ENCODE measurements at places on chromosomes 16 and 17.
A peak's percentile ranks its signal among the peaks of the same experiment; 100 is the strongest.

DNA sequence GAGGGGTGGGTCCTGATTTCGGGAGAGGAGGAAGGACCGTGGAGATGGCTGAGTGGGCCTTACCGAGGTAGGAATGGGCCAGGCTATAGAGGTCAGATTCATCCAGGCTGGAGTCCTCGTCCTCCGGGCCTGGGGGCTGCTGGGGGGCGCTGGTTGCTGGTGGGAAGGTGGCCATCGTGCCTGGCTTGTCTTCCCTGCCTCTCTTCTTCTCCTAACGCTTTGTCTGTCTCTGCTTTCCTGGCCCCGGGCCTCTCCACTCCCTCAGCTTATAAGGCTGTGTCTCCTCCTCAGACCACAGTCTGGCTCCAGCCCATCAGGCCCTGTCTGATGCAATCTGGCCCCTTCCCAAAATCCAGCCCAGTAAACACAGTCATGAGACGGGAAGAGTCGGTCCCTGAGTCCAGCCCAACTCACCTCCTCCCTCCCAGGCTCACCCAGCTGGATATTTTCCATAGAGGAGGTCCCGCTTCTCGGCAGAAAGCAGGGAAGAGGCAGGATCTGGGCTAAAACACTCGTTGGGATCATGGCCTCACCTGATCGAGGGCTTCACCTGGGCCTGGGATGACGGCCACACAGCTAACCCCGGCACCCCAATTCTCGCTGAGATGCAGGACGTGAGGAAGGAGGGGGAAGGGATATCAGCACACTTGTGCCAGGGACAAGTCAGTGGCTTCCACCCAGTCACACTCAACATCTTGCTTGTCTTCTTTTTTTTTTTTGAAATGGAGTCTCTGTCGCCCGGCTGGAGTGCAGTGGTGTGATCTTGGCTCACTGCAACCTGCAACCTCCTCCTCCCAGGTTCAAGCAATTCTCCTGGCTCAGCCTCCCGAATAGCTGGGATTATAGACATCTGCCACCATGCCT, at the start of gene NUPR1:
TSS of gene NUPR1 (minus strand) at position 242 of the 864 bp plus-strand sequence. CDS start at position 175, 67 bp downstream.
- no peaks in the 10 kb centered on the region for H3K27me3 ChIP-seq
- DNase-seq = no peak
- no peaks in the 10 kb centered on the region for H3K36me3 ChIP-seq
- no peak within 1 kb of the TSS for H3K4me3 ChIP-seq
- H3K27ac ChIP-seq = no peak within 1 kb of the TSS

GRCh38 chr17:75783069-75783783, 1.4 kb upstream of the UNK start:
- peak overlapping the region; percentile 100 for H3K27ac ChIP-seq
- no peak for DNase-seq
- peaks cover 2% of the 10 kb centered on the region for H3K27me3 ChIP-seq
- H3K4me1 ChIP-seq = peaks cover 32% of the 10 kb centered on the region
- H3K36me3 ChIP-seq = peaks cover 28% of the 10 kb centered on the region

- H3K36me3 ChIP-seq = no peaks in the 10 kb centered on the region
- H3K27ac ChIP-seq = no peak overlapping the region
- H3K4me3 ChIP-seq = no peak overlapping the region
- DNase-seq = no peak
- H3K4me1 ChIP-seq = no peaks in the 10 kb centered on the region
These were observed 24.0 kb upstream of the PHB1 start for GRCh38 chr17:49438436-49439278.

DNA sequence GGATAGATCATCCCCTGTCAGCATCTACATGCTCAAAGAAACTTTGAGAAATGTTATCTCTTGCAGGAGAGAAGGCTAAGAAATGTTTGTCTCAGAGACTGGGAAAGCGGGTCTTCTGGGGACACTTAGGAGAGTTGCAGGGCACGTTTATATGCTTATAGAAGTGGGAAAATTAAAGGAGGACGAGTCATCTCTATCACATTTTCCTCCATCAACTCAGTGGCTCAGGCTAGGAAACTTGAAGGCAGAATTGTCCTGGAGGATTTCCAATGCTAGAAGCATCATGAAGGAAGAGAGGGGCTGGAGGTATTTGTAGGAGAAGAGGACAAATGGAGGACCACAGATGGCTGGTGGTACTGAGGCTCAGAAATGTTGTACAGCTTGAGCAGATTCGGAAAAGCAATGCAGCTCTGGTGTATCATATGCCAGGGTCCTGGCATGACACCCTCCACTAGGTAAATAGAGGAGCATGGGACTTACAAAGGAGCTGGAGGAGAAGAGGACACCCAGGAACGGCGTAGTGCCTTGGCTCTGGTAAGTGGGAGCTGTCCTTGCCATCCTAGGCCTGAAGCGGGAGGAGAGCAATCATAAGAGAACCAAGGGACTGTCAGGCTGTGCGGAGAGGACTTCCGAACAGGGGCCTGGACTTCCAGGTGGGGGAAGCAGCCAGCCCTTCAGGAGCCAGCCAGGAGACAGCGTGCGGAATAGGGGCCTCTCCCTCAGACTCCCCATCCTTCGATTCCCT, 4.5 kb upstream of the HS3ST3B1 start:
- H3K27ac ChIP-seq = no peak overlapping the region
- no peaks in the 10 kb centered on the region for H3K36me3 ChIP-seq
- no peak overlapping the region for H3K4me3 ChIP-seq
- H3K4me1 ChIP-seq = peaks cover 35% of the 10 kb centered on the region
- DNase-seq = no peak
- H3K27me3 ChIP-seq = peaks cover 48% of the 10 kb centered on the region

DNA sequence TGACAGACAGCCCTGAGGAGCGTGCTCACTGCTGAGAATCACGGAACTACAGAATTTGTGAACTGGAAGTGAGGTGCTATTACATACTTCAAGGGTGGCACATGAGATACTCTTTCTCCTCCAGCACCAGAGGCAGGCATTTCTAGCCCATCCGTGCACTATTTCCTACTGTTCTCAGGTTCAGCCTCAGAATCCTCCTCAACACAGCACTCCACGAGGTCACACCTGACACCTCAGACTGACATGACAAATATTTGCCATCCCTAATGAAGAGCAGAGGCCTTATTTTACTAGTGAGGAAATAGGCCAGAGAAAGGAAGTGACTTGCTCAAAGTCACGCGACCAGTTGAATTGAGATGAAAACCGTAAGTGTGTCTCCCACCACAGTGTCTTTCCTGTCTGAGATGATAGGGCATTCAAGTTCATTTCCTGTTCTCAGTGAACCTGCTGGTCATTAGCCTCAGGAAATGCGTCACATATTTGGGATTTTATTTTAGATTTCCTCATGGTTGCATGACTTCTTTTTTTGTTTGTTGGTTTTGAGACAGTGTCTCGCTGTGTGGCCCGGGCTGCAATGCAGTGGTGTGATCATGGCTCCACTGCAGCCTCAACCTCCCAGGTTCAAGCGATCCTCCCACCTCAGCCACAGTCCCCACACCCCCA, 23.6 kb downstream of the SEZ6 start:
- peak; percentile 79 for DNase-seq
- no peak overlapping the region for H3K4me3 ChIP-seq
- H3K27me3 ChIP-seq = no peaks in the 10 kb centered on the region
- peaks cover 22% of the 10 kb centered on the region for H3K4me1 ChIP-seq
